ENCODE measurements at places on chromosomes 11 and 22.

DNA sequence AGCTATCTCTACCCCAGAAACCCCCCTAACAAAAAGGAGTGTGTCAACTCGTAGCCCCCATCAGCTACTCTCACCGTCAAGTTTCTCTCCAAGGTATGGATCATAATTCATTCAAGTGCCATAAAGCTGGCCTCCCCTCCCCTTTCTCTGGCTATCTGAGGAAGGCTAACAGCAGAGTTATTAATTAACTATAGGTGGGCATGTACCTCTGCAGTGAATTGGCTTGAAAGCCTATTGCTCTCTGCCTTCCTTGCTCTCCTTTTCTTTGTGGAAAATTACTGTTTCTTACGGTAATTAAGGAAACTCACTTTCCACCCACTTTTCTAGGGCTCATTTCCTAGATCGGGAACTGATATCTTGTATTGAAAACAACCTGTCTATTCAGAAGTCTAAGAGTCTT, 14.1 kb downstream of the POLA2 start:
- DNase-seq = no peak

- DNase-seq = no peak
Measured at GRCh38 chr22:24315367-24315966, 44.8 kb downstream of the SPECC1L start.

- no peak for DNase-seq
Measured at GRCh38 chr11:108906826-108907225, 242.0 kb downstream of the DDX10 start.

DNA sequence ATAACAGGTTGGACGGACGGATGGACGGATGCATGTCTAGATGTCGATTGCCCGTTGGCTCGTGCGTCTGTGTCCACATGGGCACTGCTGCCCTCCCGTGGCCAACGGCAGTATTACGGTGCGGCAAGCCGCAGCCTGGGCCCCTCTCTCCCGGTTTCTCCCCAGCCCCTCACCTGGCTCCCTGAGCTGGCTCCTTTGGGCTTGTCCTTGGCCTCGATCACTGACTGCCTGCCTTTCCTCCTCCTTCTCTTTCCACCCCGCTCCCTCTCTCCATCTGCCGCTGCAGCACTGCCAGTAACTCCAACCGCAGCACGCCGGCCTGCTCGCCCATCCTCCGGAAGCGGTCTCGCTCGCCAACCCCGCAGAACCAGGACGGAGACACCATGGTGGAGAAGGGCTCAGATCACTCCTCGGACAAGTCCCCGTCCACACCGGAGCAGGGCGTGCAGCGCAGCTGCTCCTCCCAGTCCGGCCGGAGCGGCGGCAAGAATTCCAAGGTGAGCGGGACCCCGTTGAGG, 77.3 kb downstream of the SCN3B start:
- DNase-seq = peak; percentile 10

DNA sequence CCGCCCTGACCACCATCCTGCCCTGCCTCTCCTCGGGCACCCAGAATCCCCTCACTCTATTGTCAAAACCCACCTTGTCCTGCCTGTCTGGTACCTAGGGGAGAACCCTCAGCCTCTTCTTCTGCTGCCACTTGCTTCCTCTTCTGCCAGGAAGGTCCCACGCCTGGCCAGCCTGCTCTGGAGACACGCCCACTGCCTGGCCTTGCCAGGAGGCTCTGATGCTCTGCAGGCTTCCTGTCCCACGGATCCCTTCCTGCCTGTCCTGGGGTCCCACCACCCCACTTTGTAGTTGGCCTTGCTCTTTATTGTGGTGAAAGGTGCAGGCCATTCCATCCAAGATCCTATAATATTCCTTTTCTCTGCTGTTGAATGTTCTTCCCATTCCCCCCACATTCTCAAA, 63.4 kb downstream of the BMAL1 start:
- DNase-seq = no peak

DNA sequence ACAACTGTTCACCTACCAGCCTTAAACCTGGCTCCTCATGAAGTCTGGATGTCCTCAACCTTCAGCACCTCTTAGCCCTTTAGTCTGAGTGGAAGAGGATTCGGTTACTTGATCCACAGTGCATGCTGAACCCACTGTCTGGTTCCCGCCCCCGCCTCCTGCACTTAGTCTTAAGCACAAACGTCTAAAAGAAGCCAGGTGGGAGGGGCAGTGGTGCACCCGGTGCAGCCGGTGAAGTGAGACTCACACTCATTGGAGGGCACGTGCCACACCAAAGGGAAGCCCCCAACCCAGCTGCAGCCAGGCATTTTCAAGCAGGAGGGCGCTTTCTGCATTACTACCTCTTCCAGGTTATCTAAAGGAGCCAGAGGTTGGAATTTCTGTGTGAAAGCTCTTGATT, 146.8 kb downstream of the COMMD9 start:
- DNase-seq = no peak

DNA sequence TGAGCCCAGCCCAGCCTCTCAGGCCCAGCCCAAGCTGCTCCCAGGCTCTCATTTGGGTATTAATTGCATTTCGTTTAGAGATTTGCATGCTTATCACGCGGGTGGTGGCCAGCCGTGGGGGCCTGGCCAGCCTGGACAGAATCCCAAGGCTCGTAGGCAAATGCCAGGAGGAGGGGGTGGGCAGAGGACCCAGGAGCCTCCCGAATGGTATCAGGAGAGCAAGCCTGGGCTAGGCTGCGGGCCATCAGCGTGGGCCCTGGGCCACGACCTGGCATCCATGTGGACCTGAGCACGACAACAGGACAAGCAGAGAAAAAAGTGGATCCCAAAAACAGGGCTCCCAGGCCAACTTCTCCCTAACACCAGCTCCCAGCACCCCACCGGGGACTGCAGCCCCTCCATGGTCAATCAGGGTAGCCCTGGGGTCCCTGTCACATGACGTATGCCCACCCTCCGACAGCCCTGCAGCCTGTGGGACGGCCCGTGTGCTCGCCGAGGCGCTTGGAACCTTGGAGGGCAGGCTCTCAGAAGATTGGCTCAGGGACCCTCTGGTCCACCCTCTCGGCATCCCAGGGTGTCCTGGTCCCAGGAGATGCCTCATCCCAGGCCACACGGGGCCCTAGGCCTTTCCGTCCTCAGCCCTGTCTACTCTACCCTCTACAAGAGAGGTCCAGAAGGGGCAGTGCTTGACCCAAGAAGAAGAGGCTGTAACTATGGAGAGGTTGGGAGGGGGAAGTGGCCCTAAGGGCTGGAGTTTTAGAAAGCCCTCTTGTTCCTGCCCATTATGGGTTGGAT, 8.8 kb downstream of the ASCL2 start:
- no peak for DNase-seq

GRCh38 chr11:18223591-18224387, 12.8 kb downstream of the SAA4 start:
- no peak for DNase-seq

GRCh38 chr11:5591613-5592012, 4.8 kb upstream of the TRIM6 start:
- no peak for DNase-seq

- DNase-seq = no peak
Measured at GRCh38 chr11:67999704-68000103, 4.2 kb downstream of the UNC93B1 start.

GRCh38 chr22:24554313-24555164, at the start of gene GUCD1:
GUCD1 (minus strand) TSS chr22:24555138; CDS start chr22:24554991, 147 bp downstream.
- DNase-seq = no peak

GRCh38 chr11:22426915-22427314, 88.7 kb downstream of the SLC17A6 start:
- no peak for DNase-seq

- DNase-seq = no peak
Measured at GRCh38 chr11:126560221-126560620, 204.7 kb downstream of the ST3GAL4 start.

DNA sequence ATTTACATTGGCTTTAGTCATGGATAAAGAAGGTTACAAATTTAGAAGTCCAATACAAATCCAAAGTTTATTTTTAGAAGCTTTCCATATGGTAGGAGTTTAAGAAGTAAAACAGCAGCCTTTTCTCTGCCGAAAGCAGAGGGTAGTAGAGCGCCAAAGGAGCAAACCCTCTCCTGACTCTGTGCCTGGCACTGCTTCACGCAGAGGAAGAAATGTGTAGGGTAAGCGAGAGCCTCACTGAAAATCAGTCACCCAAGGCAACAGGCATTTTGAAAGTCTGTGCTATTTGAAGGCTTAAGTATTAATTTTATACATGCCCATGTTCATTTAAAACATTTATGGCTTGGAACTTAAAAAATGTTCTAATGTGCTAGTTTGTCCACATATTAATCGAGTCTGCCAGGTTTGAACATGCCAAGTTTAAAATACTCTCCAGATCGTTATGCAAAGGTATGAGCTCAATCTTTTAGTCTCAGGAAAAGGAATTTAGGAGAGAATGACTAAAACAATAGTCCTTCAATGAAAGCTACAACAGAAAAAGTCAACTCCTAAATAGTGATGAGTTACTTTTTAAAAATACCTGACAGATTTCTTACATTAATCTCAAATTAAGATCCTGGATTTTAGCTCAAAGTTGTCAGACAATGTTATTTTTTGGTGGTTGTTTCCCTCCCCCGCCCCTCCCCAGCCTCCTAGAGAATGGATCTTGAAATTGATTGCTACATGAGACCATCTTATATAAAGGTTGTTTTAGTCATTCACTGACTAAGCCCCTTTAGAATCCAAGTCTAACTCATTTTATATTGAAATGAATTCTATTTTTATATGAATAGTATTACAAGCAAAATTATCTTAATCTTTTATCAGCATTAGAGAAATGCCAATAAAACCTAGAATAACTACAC, 38.7 kb downstream of the MRTFA start:
- no peak for DNase-seq

DNA sequence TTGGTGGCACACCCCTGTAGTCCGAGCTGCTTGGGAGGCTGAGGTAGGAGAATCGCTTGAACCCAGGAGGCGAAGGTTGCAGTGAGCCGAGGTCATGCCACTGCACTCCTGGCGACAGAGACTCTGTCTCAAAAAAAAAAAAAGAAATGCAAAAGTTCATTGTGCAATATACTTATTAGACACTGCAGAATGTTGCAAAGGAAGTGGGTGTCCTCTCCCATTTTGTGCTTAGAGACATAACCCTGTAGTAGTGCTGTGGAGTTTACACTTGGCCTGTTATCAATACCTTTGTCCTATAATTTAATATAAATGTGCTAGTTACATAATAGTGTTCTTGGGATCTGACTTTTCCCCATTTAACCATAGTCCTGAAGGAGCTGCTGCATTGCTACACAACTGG, 9.4 kb downstream of the BCL2L13 start:
- DNase-seq = no peak

DNA sequence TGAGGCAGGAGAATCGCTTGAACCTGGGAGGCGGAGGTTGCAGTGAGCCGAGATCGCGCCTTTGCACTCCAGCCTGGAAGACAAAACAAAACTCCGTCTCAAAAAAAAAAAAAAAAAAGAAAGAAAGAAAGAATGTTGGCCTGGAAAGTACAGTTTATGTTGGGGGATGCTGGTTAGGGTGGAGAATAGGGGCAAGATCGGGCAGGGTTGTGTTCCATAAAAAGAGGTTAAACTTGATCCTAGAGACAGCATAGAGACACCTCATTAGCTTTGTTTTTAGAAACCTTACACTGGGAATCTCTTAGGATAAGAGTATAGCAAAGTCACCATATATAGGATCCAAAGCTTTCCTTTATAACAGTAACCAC, 1.9 kb upstream of the FTH1 start:
- no peak for DNase-seq

DNA sequence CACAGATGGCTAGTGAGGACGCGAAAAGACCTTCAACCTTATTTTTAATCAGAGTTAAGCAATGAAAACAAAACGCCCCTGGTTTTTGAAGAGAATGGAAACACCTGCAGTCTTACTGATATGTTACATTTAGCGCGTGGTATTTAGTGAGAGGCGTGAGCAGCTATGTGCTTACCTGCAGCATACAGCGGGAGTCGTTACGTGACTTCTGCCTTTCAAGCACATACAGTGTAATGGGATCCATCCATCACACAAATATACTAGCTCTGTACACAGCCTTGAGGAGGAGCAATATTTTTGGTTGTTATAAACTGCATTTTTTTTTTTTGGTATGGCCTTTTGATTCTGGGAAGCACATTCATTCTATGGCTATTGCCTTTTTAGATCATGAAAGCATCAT, 5.5 kb downstream of the KRTAP5-2 start:
- no peak for DNase-seq

DNA sequence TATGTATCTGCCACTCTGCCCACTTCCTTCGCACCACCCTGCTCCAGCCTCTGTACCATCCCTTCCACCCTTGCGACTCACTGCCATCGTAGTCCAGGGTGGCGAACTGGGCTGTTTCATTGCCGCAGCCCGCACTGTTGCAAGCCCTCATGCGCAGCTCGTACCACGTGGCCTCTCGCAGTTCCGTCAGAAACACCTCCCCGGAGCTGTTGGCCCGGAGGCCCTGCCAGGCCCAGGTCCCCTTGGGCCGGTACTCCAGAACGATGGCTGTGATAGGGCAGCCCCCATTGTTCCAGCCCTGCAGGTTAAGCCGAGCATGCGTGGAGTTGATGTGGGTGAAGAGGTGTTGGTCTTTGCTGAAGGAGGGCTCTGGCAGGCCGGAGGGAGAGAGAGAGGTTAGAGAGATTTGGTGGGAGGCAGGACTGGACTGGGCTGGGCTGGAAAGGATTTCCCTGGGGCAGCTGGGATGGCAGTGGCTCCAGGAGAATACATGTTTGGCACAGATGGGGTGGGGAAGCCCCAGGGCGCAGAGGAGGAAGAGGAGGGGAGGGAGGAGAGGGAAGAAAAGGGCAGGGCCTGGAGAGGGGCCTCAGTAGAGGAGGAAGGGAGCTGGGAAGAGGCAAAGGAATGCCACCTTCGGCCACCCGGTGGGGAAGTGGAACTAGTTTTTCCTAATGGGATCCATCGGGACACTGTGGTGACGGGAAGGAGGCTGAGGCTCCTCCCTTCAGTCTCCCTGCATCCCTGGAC, 109.6 kb downstream of the CEP164 start:
- no peak for DNase-seq

GRCh38 chr11:13277768-13278608, at the start of gene BMAL1:
BMAL1 (plus strand) TSS chr11:13277790; CDS start chr11:13354309, 76,519 bp downstream.
- peak; percentile 23 for DNase-seq

GRCh38 chr22:48737461-48738203, 1090.0 kb downstream of the BRD1 start:
- no peak for DNase-seq

DNA sequence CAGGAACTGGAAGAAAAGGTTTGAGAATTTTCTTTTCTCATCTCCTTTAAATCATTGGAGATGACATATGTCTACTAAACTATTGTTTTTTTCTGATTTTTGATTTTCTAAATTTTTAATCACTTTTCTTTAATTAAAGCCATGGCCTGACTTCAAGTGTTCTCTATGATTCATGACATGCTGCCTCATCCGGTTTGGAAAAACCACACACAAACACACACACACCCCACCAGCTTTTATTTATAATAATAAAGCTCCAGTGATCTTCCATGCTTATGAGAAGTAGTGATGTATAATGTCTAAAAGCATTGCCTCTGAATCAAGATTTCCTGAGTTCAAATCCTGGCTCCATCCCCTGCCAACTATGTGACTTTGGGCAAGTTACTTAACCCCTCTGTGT, 179.2 kb downstream of the SPON1 start:
- DNase-seq = no peak

GRCh38 chr11:92482492-92483060, 258.0 kb downstream of the FAT3 start:
- no peak for DNase-seq

- no peak for DNase-seq
Measured at GRCh38 chr11:76129729-76130128, 76.6 kb downstream of the WNT11 start.

Measured in stimulated activated CD8-positive, alpha-beta memory T cell treated with anti-CD3 and anti-CD28 coated beads, Interleukin-4, amount 100 ng/mL, for 1 hour (primary cell).